ENCODE measurements at places on chromosomes 4 and X.

- DNase-seq: no peak
These were observed 228.5 kb upstream of the CASK start for GRCh38 chrX:42151808-42152207.

DNA sequence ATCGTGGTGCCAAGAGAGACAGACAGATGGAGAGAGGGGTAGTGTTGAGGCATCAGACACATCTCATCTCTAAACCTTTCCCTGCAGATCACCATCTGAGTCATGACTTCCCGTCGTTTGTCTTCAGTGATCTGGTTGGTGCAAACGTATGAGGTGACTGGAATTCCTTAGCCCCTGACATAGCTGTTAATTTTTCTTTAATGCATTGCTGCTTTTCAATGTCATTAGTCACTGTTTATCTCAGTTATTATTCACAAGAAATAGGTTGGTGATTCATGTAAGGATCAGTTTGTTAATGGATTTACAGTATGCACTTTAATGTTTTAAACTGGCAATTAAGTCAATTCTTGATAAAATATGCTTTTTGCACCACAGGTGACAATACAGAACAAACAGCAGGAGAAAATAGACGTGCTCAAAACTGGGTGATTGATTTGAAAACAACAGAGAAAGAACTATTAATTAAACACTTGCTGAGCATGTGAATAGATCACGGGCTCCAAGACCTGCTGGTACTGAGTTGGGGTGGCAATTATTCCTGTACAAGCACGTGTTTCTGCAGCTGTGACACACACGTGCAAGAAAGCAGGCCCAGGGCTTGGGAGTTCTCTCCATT is 1.3 kb upstream of the TMEM154 start:
- DNase-seq: no peak

GRCh38 chrX:2784026-2784425 is 32.2 kb downstream of the XG start:
- DNase-seq: no peak

- no peak for DNase-seq
These were observed 107.0 kb upstream of the OTUD4 start for GRCh38 chr4:145287351-145287750.

DNA sequence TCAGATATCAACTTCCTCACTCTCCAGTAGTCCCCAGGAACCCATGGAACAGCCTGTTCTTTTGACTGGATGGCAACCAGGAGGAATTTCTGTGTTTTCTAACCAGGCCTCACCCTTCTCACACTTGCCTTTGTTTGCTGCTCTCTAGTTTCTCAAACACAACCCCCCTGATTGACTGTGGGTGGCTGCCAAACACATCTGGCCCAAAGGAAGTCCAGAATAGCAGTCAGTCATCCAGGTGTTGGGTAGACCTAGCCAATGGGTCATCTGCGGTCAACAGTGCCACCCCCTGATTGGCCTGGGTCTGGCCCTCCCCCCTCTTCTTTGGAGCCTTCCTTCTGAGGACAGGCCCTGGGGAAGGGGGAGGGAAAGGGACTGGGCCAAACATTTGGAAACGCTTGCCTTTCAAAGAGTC is 53.7 kb downstream of the MSX1 start:
- DNase-seq: no peak

- DNase-seq: no peak
These were observed 97.8 kb downstream of the ZNF674 start for GRCh38 chrX:46447384-46447783.

DNA sequence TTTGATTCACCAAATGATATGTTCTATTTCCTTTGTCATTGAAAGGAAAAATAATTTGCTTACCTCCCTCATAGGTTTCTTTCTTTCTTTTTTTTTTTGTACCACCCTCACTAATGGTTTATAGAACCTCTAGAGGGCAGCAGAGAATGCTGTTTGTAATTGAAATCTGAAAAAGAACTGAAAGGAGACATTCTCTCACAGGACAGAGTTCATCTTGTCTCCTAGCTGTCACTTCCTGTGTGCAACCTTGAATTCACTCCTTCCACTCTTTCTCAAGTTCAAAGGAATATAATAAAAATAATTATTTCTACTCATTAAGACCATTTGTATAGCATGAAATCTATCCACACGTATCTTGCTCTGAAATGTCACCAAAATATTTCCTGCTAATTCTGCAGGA is 51.0 kb downstream of the GUCY1B1 start:
- DNase-seq: peak; percentile 85

GRCh38 chr4:43855283-43855682 is 593.3 kb downstream of the KCTD8 start:
- DNase-seq: no peak

- DNase-seq: no peak
These were observed 100.5 kb downstream of the CLNK start for GRCh38 chr4:10584042-10584441.

DNA sequence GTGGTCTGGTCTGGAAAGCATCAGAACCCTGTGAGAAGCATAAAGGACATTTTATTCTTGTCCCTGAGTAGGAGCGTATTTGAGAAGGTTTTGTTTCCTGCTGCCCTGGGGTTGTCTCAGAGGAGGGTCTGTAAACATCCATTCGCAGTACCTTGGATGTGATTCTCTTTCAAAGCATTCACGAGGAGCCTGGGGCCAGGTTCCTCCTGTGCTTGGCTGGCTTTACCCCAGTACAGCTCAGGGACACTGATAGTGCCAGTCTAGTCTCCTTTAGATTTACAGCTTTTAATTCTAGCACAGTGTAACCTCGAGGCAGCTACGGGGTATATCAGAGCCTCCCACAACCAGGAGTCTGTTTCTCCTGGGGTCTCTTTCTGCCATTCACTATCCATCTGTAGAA is 2.7 kb downstream of the CLRN2 start:
- DNase-seq: no peak

DNA sequence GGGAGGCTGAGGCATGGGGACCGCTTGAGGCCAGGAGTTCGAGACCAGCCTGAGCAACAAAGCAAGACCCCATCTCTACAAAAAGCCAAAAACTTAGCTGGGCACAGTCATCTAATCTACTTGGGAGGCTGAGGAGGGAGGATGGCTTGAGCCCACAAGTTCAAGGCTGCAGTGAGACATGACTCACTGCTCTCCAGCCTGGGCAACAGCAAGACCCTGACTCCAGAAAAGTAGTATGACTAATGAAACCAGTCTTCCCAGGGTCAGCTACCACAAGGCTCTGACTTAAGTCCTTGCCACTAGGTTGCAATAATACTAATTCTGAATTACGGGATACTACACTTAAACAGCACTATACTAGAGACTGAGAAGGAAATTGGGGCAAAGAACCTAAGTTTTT is 33.1 kb downstream of the ERVMER34-1 start:
- no peak for DNase-seq

GRCh38 chr4:128354205-128354821 is 66.7 kb upstream of the PGRMC2 start:
- no peak for DNase-seq

DNA sequence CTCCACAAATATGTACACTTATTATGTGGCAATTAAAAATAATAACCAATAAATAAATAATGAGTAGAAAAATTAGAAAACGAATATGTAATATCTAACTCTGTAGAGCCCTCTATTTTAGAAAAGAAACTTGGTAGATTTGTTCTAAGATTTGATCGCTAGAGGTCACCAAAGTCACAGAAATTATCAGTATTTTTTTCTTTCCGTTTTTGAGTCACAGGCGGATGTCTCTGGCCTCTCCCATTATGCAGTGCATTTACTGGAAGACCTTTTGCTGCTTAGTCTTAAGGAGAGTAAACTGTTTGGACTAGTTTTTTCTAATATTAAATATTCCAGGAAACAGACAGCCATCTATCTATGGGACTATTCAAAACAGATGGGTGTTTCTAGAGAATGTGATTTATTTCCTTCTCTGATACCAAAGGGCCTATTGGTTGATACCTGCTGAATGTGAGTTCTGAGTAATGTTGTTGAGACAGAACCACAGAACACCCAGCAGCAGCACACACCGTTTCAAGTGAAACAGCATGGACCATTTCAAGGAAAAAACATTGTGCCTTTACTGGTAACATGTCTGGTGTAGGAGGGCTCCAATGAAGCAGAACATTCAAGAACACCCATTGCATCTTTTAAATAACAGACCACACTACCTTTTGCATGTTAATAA is 34.0 kb upstream of the GYPA start:
- peak; percentile 44 for DNase-seq

GRCh38 chrX:25012793-25013631 is 2.8 kb downstream of the ARX start:
- no peak for DNase-seq

DNA sequence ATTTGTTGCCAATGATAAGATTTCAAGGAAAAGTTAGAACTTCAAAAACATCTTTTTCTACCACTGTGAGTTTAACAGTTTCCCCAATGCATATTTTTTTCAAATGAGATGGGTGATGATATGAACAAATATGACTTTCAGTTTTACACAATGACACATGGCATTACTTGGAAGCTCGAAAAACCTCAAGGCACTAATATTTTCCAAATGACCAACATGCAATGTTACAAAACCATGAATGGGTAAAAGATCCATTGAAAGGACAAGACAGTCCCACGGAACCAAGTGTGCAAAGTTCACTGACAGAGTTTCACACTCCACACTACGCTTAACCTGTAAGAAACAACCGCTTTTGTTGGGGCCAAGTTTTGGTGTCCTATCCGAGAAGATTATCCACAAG is 84.5 kb downstream of the CD99L2 start:
- no peak for DNase-seq

GRCh38 chr4:143538979-143539669 is 25.6 kb downstream of the SMARCA5 start:
- DNase-seq: no peak

DNA sequence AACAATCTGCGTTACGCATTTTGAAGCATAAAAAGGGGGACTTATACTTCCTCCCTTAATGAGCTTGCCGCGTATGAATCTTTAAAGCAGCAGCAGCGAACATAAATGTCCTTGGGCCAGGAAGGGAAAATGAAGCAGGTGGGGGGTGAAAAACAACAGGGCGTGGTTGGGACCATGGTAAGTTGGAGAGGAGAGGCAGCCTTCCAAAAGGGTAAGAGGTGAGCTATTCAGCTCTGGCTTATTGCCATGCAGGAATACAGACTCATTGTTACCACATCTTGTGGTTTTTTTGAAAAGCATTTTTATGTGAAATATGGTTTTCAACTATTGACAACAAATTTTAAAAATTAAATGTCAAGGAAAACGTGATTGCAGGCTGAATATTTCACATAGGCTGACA is 710.7 kb upstream of the FAM241A start:
- DNase-seq: no peak

GRCh38 chrX:110294087-110294486 is 23.8 kb downstream of the AMMECR1 start:
- no peak for DNase-seq

- no peak for DNase-seq
These were observed 88.3 kb upstream of the GC start for GRCh38 chr4:71872221-71872620.

- DNase-seq: no peak
These were observed 5.9 kb downstream of the ETDB start for GRCh38 chrX:135114392-135114791.

- no peak for DNase-seq
These were observed 565.7 kb downstream of the PPARGC1A start for GRCh38 chr4:23324021-23324690.

DNA sequence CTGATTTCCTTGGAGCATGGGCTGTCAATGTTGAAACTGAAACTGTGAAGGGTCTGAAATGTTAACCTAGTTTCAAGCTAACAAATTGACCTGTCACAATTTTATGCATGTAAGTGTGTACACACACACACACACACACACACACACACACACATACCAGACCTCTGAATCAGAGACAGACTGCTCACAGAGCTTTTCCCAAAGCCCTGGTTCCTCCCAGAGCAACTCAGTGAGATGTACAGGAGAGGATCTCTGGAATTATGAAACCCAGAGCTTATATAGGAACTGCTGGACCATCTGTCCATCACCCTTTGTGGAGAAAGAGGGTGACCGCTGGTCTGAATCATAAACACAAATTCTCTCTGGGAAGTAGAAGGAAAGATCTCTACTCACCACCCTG is 228.1 kb upstream of the PRPS2 start:
- no peak for DNase-seq

GRCh38 chr4:143713955-143714625 is 13.6 kb upstream of the FREM3 start:
- DNase-seq: no peak

DNA sequence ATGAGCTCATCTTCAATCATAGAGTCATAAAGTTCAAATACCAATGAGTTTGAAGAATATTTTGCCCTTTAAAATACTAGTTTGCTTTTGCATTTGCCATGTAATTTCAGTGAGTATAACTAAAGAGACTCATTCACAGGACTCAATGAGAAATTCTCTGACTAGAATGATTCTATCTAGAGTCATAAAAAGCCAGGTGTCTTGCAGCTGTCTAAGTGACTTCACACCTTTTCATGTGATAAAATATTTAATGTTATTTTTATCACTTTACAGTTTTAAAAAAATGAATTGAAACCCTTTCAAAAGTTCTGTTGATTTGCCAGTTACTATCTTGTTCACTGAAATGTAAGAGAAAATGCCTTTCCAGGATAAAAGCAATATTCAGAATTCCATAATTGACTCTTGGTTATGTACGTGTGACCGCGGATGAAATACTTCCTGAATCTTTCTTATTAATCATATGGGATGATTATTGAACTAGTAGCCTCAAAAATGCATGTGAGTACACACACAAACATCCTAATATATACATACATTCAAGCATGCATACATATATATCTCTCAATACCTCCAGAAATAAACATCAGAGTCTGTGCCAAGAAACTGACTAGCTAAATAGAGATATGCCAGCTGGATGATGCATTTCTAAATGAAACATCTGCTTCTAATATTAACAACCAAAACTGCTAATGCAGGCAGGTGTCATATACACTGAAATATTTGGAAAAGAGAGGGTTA is 87.0 kb downstream of the GABRB1 start:
- no peak for DNase-seq

GRCh38 chrX:2640436-2641150 is 50.5 kb upstream of the CD99 start:
- DNase-seq: no peak

DNA sequence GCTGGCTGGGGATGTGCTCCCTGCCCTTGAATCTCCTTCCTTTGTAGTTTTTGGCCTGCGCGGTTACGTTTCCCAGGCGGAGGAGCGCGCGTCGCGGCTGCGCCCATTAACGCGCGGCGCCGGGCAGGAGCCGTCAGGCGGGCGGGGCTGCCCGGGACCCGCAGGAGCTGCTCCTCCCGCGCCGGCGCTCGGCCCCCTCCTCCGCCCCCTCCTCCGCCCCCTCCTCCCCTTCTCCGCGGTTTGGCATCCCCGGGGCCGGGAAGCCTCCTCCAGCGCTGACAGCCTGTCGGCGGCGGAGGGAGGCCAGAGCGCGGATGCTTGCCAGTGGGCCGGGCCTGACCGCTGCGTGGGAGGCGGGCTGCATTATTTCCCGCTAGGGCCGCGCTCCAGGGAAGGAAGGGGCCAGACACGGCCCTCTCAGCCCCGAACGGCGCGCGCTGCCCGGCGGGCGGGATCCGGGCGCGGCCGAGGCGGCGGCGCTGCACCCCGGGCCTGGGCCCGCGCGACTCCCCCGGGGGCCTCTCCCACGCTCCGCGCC is at the start of gene DCLK2:
Gene DCLK2 (plus strand): TSS at position 405 of the 538 bp plus-strand sequence. CDS start 583 bp downstream, outside the sequence.
- peak; percentile 21 for DNase-seq

Measured in HCT116 (cell line).